ENCODE measurements at places on chromosomes 6 and 20. TPM values are rescaled to one million over a fixed set of nuclear protein-coding genes. Genes with fewer than 3 reads are reported as not detected.

Gene CST1
- not detected for total RNA-seq

GRCh38 chr6:25301362-25301761 lies 22.2 kb downstream of the CARMIL1 start:
- no peak overlapping the region for H3K4me3 ChIP-seq
- peaks cover 23% of the 10 kb centered on the region for H3K4me1 ChIP-seq
- no peak overlapping the region for H3K27ac ChIP-seq

Gene PBOV1
- not detected for total RNA-seq

- no peak overlapping the region for H3K27ac ChIP-seq
- peaks cover 13% of the 10 kb centered on the region for H3K4me1 ChIP-seq
These were observed 38.8 kb upstream of the KHDRBS2 start for GRCh38 chr6:62324834-62325233.

DNA sequence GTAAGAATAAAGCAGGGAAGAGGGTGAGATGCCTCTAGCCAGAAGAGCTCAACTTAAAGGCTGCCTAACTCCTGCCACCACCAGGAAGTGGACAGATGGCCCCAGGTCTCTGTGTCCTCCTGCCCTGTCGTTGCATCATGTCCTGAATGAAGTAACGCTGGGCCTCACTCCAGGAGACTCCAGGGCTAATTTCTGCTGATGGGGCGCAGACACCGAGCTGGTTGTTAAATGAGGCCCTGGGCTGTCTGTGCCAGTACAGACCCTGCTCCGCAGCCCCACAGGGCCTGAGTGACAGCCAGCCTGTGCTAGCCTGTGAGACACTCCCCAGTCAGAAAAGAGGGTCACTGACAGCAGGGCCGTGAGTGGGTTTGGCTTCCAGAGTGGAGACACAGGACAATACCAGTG lies 6.5 kb downstream of the IP6K3 start:
- no peaks in the 10 kb centered on the region for H3K27me3 ChIP-seq
- peaks cover 28% of the 10 kb centered on the region for H3K4me1 ChIP-seq
- H3K4me3 ChIP-seq = no peak overlapping the region
- DNase-seq = no peak
- no peak overlapping the region for H3K27ac ChIP-seq
- no peaks in the 10 kb centered on the region for H3K36me3 ChIP-seq

DNA sequence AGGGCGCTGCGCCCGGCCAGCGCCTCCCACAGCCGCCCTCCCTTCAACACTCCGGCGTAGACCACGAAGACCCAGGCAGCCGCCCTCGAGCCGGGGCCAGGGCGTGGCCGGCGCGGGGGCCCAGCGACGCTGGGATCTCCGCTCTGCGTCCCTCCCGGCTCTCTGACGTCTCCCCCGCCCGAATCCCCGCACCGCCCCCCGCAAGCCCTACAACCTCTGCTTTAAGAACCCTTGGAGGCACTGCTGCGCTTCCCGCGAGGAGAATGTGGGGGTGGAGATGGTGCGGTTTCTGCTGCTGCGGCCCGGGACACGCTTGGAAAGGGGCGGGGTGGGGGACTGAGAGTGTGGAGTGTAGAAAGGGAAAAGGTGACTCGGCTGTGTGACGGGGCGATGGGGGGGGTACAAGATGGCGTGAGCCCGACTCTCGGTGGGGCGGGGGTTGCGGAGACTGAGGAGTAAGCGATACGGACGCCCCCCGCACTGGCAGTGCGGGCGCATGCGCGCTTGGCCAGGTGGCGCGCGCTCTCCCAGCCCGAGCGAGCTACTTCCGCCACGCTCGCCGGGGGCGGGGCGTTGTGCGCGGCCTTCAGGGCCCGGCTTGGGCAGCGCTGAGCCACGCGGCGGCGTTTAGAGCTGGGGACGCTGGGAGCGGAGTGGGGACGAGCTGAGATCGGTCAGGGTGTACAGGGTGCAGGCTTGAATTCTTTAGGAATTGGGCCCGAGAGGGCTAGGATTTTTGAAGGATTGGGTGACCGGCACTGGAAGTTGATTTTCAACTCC lies at the start of gene SUPT3H:
SUPT3H (minus strand) TSS at position 381 of the 780 bp plus-strand sequence.
- no peaks in the 10 kb centered on the region for H3K27me3 ChIP-seq
- peak within 1 kb of the TSS; percentile 92 for H3K4me3 ChIP-seq
- no peaks in the 10 kb centered on the region for H3K36me3 ChIP-seq
- peak; percentile 93 for DNase-seq

DNA sequence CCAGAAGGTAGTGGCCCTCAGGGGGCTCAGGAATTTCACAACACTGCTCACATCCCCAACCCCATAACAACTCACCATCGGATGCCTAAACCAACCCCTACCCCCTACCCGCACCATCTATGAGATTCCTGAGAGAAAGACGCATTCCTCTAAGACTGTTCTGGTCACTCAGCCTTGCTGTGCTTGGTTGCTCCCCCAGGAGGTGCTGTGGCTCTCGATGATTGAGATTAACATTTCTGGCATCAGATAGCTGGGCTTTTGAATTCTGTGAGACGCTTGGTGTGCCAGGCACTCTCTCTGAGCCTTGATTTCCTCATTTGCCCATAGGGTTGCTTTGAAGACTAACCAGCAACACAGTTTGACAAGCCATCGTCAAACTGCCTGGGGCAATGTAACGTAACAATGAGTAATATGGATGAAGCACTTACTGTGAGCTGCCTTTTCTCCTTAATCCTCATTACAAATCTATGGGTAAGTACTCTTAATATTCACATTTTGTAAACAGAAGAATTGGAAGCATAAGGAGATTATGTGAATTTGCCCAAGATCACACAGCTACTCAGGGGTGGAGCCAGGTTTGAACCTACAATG lies 978 bp downstream of the WFDC6 start:
- peaks cover 49% of the 10 kb centered on the region for H3K27me3 ChIP-seq
- no peak for DNase-seq
- H3K4me1 ChIP-seq = no peaks in the 10 kb centered on the region
- H3K4me3 ChIP-seq = no peak overlapping the region
- no peak overlapping the region for H3K27ac ChIP-seq
- H3K36me3 ChIP-seq = no peaks in the 10 kb centered on the region

DNA sequence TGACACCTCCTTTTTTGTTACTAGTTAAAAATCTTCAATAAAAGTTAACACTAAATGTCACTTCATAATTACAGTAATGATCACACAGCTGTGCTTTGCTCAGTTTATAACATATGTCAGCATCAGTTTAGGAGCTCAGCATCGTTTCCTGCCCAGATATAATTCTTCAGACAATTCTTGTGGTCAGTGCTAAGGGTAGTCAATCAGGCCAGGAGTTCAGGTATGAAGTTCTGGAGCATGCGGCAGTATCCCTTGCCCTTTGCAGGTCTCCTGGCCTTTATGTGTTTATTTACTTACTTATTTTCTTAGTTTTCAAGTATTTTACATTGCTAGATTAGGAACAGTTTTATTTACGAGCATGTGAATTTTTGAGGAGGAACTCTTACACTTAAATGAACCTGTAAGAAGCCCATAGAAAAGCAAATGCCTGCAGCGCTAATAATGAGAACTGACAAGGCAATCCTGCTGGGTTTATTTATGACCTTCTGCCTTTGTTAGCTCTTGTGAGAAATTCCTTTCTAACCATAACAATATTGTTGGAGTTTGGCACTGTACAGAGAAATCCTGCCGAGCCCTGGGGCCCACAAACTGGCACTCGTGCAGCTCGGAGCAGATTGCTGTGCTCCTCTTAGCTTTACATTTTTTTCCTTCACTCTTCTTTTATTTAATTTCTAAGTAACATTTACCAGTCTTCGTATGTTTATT lies 252.8 kb downstream of the TMEM242 start:
- no peak for DNase-seq
- no peaks in the 10 kb centered on the region for H3K27me3 ChIP-seq
- peaks cover 3% of the 10 kb centered on the region for H3K36me3 ChIP-seq
- peak overlapping the region; percentile 16 for H3K4me3 ChIP-seq

Gene MYLK2
- total RNA-seq = 0.27 TPM

DNA sequence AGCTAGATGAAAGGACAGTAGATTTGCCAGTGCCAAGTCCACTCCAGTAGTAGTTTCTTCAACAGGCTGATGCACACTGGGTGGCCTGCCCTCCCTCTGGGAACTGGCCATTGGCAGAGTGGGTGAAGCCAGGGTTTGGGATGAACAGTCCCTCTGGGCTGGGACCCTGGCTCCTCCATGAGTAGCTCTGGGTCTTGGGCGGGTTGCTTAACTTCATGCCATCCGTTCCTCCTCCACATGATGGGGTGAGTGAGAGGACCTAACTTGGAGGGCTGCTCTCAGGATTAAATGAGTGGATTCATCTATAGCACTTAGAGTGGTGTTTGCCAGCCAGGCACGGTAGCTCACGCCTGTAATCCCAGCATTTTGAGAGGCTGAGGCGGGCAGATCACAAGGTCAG lies 47.2 kb downstream of the PLAGL2 start:
- no peak overlapping the region for H3K27ac ChIP-seq
- H3K36me3 ChIP-seq = peaks cover 52% of the 10 kb centered on the region
- H3K4me3 ChIP-seq = no peak overlapping the region
- DNase-seq = no peak
- H3K4me1 ChIP-seq = no peaks in the 10 kb centered on the region
- H3K27me3 ChIP-seq = no peaks in the 10 kb centered on the region

GRCh38 chr6:5850848-5851255 lies 155.9 kb downstream of the NRN1 start:
- H3K27me3 ChIP-seq = peaks cover 94% of the 10 kb centered on the region
- peak overlapping the region; percentile 58 for H3K4me3 ChIP-seq
- H3K27ac ChIP-seq = no peak overlapping the region
- peaks cover 6% of the 10 kb centered on the region for H3K4me1 ChIP-seq

Gene EYS
- total RNA-seq = 0.60 TPM

DNA sequence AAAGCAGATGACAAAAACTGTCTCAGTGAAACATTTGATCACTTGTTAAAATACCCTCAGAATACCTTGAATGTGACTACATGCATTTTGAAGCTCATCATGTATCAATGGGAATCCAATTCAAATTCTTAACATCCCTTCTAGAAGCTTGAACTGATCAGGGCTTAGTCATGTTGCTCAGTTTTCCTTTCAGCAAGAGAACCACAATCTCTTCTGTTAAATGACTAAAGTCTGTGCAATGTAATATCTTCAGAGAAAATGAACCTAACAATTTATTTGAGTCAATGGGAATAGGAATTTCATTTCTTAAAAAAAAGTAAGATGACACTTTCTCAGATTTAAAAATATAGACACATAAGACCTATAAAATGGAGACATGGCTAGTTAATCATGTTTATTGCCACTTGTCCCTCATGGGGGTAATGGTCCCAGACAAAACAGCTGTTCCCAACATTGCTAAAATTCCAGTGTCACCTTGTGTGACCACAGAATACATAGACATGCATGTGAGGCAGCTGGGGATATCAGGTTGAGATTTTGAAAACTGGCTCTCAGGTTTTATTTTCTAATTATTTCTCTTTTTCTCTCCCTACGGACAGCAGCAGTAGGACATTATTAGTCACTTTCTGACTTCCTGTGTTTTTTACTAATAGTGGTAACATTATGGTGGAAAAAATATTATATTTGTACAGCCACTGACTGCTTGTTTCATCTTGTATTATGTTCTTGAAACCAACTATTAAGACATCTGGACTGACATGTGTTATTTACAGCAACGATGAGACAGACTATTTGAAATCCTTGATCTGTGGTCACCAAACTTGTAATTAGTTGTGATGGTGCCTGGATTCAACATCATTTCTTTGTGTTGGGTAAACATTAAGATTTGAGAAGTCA lies 192.5 kb downstream of the COL9A1 start:
- H3K27me3 ChIP-seq = peaks cover 11% of the 10 kb centered on the region
- DNase-seq = no peak
- no peak overlapping the region for H3K4me3 ChIP-seq
- H3K27ac ChIP-seq = no peak overlapping the region
- H3K4me1 ChIP-seq = peaks cover 17% of the 10 kb centered on the region
- no peaks in the 10 kb centered on the region for H3K36me3 ChIP-seq

GRCh38 chr6:129544892-129545612 lies 164.9 kb downstream of the ARHGAP18 start:
- no peaks in the 10 kb centered on the region for H3K27me3 ChIP-seq
- peaks cover 6% of the 10 kb centered on the region for H3K36me3 ChIP-seq
- no peaks in the 10 kb centered on the region for H3K4me1 ChIP-seq
- DNase-seq = no peak
- H3K27ac ChIP-seq = no peak overlapping the region

DNA sequence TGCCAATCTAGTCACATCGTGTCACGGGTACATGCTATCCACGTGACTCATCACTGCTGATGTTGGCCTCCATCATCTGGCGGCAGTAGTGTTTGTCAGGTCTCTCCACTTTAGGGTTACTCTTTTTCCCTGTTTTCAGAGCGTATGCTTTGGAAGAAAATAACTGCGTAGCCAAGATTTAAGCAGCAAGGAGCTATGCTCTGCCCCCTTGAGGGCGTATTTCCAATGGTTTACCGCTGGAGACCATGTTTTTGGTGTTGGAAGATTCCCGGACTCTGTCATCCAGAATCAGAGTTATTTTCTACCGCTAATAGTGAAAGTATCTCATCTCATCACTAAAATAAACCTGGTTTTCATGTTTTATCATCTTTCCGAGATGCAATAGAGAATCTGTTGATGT lies 306.5 kb downstream of the C6orf118 start:
- no peak for DNase-seq
- no peaks in the 10 kb centered on the region for H3K4me1 ChIP-seq
- no peak overlapping the region for H3K4me3 ChIP-seq

Gene RGS17
- total RNA-seq = 1.1 TPM

Data from mesothelial cell of epicardium (in vitro differentiated cells).